Liver (tissue), 10 donors: ENCODE measurements at places on chromosomes 1 and 21. TPM values are rescaled to one million over a fixed set of nuclear protein-coding genes. Genes with fewer than 3 reads are reported as not detected.

DNA sequence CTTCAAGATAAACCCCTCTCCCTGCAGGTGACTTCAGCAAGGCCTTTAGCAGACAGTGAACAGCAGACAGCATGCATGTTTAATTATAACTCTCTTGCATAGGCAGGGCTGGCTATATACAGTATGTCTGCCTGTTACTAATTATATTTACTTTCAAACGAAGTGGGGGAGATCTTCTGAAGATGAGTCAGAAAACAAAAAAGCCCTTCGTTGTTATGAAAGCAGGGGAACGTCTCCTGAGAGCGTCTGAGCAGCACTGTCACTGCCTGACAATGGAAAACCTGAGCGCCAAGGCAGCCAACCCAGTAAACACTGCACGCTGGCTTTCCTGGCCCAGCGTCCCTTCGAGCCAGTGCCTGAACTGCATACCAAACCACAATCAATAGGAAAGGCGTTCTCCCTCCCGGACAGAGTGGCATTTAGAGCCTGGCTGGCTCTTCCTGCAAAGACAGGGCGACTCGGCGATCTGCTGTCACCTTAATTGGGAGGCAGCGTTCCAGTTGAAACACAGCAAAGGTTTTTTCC is 54.1 kb downstream of the TOMM20 start:
- DNase-seq = no peak

- no peak for DNase-seq
Measured at GRCh38 chr1:68969441-68969840, 472.6 kb upstream of the DEPDC1 start.

- no peak for DNase-seq
Measured at GRCh38 chr1:198776602-198777029, 137.8 kb downstream of the PTPRC start.

GRCh38 chr1:1777950-1778662 is at the start of gene NADK:
Gene NADK (minus strand): TSS chr1:1778470. CDS start chr1:1765406, 13,064 bp downstream.
- DNase-seq = peak; percentile 75

DNA sequence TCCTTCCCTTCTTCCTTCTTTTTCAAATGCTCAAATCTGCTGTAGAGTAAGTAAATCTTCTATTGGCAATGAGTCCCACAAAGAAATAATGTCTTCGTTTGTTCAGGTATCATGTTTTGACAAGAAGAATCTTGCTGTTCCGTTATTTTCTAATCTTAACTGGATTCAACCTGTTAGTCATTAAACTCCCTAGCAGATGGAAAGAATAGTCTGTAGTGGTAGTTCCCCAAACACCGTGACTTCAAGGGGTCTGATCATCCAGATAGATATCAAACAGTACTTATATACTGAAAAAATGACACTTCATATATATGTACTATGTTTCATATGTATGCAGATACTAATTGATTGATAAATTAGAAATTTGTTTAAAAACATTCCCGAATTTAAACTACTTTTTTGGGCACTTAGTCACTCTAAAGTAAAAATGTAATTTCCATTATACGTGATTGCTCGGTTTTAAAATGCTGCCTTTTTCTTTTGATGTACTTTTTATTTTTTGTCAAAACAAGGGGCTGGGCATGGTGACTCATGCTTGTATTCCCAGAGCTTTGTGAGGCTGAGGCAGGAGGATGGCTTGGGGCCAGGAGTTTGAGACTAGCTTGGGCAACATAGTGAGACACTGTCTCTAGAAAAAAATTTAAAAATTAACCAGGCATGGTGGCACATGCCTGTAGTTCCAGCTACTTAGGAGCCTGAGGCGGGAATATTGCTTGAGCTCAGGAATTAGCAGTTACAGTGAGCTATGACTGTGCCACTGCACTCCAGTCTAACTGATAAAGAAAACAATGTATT is 335.7 kb upstream of the SNX7 start:
- DNase-seq = no peak

Gene ANKRD65
- 0.30 TPM for polyA plus RNA-seq

Gene CLCN6
- 5.0 TPM for polyA plus RNA-seq

Gene SIPA1L2
- polyA plus RNA-seq = 5.4 TPM

Gene BMP8A
- polyA plus RNA-seq = not detected

DNA sequence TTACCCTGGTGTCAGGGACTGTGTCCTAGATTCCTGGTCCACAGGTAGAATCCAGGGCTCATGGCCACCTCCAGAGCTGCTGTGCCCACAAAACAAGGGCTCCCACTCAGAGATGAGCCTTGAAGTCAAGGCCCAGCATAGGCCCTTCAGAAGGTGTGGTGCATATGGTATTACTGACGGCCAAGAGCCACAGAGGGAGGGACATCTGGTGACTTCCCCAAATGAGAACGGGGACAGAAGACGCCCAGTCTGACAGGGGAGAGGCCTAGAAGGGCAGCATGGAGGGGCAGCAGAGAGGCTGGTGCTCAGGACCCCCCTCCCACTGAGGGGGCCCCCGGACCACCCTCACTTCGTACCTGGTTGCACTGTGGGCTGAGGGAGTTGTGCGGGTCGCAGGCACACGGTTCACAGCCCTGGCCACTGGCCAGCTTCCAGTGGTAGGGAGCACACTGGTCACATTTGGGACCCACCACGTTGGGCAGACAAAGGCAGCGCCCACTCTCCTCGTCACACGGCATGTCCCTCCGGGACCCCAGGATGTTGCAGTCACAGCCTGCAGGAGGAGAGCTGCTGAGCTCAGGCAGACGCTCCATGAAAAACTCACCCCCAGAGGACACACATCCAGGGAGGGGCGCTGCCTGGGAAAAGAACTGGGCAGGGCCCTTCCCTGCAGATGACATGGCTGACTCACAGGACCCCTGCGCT is 25.0 kb downstream of the LAMB3 start:
- no peak for DNase-seq

Gene MAGI3
- polyA plus RNA-seq = 3.0 TPM

DNA sequence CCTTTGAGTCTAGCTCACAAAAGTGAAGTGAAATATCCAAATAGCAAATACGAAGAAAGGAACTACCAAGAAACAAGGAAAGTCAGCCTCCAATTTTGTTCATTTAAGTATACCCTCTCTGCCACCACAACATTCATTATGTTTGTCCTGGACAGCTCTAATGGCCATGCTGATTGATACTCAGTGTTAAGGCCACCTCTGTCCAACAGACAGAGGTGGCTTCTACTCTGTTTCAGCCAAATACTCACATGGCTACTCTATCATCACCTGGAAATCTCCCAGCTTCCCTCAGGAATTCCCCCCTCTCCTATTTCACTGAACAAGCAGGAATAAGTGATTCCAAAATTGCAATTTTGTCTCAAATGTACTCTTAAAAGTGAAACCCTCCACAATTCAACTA is 10.7 kb downstream of the APP start:
- DNase-seq = no peak

DNA sequence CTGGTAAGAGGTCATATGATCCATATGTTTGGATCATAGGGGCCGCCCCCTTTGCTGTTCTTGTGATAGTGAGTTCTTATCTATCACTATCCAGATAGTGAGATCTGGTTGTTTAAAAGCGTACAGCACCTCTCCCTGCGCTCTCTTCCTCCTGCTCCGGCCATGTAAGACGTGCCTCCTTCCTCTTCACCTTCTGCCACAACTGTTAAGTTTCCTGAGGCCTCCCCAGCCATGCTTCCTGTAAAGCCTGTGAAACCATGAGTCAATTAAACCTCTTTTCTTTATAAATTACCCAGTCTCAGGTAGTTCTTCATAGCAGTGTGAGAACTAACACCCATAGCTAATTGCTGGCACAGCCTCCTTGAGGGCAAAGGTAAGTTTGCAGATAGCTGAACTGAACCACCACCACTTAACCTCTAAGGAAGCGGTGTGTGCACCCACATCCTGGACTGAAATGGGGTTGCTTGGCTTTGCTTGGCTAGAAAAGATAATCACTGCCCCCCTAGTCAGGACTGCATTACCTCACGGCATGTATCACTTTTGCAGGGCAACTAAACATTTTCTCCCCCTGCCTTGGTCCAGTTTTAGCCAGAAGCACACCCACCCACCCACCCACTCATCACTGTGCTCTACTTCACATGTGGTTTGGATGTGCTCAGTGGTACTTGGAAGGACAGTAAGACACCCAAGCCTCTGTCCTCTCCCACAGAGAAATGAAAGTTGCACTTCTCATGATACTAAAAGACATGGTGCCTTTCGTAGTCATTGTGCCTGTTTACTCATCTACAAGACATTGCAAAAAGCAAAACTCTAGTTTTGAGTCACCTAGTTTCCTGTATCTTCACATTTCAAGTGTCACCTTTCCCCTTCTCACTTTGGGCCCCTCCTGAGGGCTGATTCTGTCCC is 23.1 kb upstream of the PTAFR start:
- no peak for DNase-seq

Gene OVAAL
- not detected for polyA plus RNA-seq
